ENCODE measurements at places on chromosomes 6 and 20.

- no peak for DNase-seq
These were observed 177.5 kb downstream of the CDC5L start for GRCh38 chr6:44564906-44565524.

DNA sequence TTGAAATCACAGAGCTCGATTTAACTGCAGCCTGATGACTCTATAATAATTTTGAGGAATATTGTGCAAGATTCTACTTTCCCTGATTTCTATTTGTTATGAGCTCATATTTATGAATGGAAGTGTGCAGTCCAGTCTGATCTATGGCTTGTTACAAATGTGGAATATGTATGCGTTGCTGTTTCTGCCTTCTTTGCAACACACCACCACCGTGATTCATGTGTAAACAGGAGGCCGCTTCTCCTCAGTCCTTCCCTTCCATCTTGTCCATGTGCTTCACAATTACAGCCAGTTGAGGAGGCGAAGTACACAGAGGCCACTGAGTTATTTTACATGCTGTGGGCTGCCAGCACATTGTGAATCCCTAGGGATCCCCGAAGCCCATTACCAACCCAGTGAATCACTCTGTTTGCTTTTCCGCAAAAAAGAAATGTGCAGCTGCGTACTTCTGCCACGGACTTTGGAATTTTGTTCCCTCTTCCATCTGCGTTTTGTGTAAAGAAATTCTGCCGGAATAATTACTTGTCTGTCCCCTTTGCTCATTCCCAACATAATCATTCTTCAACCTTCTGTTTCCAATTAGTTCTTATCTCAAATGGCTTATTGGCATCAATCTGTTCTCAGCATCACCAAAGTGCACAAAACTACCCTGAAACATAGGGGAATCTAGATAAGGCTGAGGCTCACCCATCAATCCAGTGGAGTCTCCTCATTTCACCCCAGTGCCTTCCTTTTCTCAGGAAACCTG, 551.6 kb upstream of the CITED2 start:
- DNase-seq, result no peak

DNA sequence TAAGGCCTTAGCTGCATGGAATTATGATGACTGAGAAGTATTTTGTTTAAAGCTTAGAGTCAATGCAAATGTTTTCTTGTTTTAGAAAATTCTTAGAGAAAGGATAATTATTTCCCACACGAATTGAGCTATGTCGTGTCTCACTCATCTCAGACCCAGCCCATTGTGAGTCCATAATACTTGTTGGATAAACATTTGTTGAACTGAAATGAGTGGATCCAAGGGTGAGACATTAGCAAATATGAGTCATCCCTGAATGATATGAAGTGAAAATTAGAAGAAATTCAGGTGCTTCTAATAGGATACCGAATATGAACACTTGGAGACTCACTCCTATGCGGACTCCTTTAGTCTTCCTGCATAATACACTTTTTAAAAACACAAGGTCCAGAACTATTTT, 41.6 kb upstream of the ARMC2 start:
- no peak for DNase-seq

- no peak for DNase-seq
These were observed 1153.1 kb upstream of the GJE1 start for GRCh38 chr6:140979642-140980091.

GRCh38 chr6:127403636-127404035, 55.6 kb downstream of the KIAA0408 start:
- DNase-seq, result no peak

DNA sequence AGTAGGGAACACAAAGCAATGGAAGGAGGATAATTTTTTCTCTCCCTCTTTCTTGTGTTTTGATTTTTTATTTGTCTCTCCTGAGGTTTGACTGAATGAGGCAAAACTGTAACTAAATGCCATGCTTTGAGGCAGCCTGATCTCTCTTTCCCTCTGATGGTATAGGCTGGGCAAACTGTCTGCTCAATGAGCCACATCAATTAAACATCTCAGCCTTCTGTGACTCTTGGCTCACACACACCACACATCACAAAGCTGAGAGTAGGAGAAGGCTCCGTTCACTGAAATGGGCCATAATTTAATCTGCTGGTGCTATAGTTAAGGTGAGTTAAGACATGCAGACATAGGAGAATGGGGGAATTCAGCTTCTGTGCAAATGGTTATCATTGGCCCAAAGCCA, 28.1 kb upstream of the SCGN start:
- no peak for DNase-seq

DNA sequence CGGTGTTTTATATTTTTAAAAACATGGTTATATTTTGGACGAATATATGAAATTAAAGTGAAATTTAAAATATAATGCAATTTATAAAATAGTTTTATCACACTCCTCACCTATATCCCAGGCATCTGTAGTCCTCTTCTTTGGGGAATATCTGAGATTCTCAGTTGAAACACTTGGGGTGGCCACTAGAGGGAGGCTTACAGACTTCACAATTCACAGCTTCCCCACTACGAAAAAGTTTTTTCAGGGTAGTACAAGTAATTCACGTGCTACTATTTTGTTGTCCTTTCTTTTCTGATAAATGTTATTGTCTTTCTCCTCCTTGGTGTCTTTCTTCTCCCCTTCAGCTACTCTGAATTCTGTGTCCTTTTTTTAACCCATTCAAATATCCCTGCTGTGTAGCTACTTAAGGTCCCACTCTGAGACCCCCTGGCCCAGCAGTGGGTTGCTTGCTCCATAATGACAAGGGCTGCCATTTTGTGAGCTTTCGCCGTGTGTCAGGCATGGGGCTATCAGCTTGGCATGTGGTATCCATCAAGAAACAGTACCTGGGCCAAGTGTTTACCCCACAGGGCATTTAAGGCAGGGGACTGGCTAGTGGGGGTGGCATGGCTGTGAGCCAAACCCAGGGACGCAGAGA, 43.6 kb upstream of the PHACTR3 start:
- no peak for DNase-seq

DNA sequence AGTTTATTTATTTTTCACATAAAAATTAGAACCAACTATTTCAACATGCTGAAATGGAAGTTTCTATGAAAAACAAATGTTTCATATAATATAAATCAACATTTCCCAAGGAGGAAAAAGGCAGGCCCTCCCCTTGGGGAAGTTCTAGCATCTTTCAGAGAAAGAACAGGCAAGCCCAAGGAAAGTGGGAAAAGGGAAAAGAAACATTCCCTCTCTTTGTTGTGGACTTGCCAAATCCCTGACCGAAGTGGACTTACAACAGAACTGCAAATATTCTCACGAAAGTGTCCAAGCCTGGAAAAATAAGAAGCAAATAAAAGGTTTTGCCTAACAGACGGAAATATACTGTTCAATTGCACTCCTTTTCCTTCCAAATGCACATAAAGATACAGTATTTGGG, 214.4 kb downstream of the ATXN1 start:
- no peak for DNase-seq

All from hematopoietic multipotent progenitor cell treated with erythropoietin and hydrocortisone succinate and interleukin-3 and kit ligand, for 17 days (in vitro differentiated cells).